ENCODE measurements at places on chromosomes 4 and X. TPM values are rescaled to one million over a fixed set of nuclear protein-coding genes. Genes with fewer than 3 reads are reported as not detected.

Gene SPON2
- total RNA-seq = 3.3 TPM

Gene CXCL11
- total RNA-seq = not detected

Gene NHSL2
- total RNA-seq = 0.78 TPM

Gene CT45A5
- not detected for total RNA-seq

Gene SMIM43
- total RNA-seq = 0.94 TPM

Gene KDR
- 13.7 TPM for total RNA-seq

Gene NMU
- 1.9 TPM for total RNA-seq

Gene ADAM29
- total RNA-seq = 0.31 TPM

Data from occipital lobe (tissue), 3 donors.